ENCODE measurements at places on chromosomes 12 and 14.

DNA sequence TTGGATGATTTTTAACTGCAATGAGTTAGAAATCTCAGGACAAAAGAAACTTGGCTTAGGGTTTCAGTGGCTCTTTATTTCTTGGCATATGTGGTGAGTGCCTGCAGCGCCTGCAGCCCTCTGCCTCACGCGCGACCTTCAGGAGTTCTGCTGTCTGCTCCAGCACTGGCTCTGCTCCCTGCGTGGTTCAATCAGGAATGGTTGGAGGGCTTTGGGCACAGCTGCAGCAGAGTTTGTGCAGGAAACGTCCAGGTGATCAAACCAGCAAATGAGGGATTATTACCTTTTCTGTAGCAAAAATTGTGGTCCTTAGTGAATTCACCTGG lies 19.8 kb downstream of the PPM1H start:
- DNase-seq: no peak

DNA sequence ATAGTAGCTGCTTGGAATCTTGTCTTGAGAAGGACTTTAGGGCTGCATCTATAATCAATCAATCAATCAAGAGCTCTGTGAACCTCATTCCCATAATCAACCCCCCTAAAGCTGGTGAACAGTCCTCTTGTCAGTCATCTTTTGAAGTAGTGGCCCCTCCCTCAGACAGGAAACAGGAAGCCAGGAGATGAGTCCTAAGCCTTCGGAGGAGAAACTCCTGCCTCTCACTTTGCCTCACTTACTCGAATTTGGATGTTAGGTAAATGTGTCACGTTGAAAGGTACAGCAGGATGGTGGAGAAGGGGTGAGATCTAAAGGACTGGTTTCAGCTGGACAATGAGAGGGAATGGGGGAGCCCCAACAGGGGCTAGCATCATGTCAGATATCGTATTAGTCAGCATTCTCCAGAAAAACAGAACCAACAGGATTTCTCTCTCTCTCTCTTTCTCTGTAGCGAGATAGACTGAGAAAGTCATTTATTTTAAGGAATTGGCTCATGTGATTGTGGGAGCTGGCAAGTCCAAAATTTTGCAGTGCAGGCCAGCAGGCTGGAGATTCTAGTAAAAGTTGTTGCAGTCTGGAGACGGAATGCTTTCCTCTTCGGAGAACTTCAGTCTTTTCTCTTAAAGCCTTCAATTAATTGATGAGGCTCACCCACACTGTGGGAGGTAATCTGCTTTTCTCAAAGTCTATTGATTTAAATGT lies 144.4 kb upstream of the PWP1 start:
- DNase-seq: no peak

DNA sequence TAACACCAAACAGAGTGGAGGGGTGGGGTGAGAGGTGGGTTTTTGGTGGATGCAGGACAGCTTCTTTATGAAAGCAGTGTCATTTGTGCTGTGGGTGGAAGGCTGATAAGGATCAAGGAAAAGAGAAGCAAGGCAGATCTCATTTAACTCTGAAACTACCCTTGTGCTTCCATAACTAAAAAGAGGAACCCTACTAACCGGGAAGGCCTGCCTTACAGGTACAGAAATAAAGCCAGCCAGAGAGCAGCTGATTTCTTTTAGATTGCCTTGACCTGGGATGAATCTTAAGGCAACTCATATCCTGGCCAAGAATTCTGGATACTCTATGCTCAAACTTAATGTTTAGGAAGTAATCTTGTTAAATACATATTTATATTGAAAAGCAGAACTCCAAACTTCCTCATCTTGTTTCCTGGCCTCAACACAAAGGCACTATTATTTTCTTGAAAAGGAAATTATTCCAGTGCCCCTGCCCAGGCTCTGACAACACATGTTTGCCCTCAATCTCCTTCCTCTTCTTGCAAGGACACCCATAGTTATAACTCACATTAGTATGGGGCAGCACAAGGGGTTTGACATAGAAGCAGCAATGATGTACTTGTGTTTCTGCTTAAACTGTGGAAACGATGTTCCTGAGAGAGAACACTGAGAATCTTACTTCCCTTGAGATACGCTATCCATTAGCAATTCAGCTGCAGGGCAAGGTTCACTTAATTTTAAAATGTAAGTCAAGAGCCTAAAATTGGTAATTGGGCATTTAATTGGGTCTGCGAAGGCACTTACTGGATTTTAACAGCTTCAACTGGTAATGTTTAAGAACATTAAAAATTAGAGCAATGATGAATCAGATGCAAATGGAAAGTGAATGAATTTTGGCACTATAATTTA lies 173.7 kb downstream of the STXBP6 start:
- no peak for DNase-seq

- DNase-seq: no peak
Measured at GRCh38 chr12:54415221-54415929, 3.7 kb downstream of the ITGA5 start.

- DNase-seq: no peak
Measured at GRCh38 chr14:90058876-90059458, 2.8 kb upstream of the KCNK13 start.

DNA sequence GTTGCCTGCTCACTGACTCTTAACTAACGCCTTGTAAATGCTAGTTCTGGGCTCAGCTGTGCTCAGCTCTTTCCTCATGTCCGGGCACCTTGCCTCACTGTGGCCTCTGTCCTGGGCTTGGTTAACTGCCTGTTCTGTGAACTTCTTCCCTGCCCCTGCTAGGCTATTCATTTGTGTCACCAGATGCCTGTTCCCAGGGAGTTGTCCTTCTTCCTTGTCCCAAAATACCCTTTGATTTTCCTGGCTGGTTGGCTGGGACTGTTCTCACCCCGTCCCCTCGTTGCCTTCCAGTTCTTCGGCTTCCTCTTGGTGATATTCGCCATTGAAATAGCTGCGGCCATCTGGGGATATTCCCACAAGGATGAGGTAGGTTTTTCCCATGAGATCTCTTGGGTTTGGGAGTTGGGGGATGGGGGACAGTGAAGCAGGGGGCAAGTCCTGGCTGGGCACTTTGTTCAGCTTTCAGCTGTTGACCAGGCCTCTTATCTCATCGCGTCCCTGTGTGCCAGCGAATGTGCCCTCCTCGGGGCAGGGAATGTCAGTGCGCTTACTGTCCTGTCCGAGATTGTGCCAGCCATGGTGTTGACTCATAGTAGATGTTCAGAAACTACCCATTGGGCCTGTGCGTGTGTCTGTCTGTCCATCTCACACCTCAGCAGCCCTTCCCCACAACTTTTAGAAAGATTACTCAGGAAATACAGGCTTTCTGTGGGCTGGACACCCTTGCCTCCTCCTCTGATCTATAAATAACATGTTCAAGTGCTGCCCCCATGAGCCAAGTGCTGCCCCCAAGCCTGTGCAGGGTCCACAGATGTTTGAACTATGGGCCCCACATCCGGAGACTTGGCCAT lies 33.1 kb downstream of the CD9 start:
- no peak for DNase-seq

DNA sequence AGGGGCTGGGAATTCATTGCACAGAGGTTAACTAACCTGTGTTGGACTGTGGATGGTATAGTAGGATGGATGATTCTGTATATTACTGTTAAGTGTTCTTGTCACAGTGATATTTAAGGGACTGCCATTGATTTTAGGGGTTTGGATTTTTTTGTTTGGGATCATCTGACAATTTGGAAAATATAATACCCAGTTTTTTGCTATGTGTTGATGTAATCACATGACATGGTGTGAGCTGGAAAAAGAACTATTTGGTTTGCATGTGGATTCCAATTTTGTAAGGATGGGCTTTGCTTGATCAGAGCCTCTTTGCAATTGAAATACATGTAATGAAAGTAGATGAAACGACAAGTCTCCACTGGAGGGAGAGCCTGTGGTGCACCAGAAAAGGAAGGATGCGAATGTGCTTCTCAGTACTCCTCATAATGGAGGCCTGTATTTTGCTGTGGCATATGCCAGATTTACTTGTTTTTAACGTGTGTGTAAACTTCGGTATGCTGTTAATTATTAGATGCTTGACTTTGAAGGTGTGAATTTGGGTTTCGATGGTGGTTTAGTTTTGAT lies 2.7 kb downstream of the DYRK2 start:
- no peak for DNase-seq

- DNase-seq: peak; percentile 72
Measured at GRCh38 chr12:92502417-92503028, 200.3 kb upstream of the PLEKHG7 start.

DNA sequence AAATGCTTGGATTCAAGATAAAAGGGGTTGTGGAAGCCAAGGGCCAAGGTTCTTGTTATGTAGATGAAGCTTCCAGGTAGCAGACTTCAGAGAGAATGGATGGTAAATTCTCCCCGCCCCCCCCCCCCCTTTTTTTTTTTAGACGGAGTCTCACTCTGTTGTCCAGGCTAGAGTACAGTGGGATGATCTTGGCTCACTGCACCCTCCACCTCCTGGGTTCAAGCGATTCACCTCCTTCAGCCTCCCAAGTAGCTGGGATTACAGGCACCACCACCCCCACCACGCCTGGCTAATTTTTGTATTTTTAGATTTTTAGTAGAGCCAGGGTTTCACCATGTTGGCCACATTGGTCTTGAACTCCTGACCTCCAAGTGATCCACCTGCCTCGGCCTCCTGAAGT lies 4.1 kb downstream of the DGLUCY start:
- DNase-seq: no peak

DNA sequence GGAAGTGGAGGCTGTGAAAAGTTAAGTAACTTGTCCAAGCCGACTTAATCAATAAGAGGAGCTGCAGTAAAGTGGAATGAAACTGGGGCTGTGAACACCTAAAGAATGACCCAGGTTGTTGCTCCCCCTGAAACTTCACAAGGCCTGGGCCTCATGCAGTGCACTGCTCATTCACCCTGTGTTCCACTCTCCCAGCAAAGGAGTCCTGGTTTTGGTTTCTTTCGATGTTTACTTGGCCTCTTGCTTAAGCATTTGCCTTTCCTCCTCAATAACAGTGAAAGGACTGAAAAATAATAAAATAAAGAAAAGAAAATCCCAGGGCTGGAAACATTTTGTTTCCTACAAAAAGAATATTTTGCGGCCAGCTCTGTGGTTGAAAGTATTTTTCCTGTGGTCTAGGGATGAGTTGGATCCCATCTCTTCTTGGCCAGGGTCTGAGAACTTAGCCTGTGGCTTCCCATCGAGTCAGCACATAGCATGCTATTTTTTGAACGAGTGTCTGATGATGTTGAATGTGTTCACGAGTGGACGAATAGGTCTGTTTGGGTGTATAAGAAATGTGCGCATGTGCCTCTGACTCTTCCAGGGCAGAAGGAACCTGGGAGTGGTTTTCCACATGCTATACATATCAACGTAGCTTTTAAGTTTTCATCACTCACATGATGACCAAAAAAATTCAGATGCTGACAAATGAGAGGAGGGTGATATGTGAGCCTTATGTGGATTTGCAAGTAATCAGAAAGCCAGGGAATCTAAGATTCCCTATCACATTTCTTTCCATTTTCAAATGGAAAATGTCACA lies 349.8 kb downstream of the ZFP36L1 start:
- no peak for DNase-seq

DNA sequence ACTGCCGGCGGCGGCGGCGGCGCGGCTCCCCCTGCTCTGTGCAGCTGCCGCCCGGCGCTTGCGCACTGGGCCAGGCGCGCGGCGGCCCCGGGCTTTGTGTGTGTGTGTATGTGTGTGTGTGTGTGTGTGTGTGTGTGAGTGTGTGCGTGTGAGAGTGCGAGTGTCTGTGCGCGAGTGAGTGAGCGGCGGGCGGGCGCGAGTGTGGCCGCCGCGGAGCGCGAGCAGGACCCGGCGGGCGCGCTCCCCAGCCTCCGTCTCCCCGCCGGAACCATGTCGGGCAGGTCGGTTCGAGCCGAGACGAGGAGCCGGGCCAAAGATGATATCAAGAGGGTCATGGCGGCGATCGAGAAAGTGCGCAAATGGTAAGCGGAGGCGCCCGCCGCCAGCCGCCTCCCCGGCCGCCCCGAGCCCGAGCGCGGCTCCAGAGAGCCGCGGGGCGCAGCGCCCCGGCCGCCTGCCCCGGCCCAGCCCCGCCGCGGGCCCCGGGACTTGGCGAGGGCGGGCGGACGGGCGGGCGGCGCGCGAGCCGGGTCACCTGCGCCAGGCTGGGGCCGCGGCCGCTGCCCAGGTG lies at the start of gene BCL7A:
Gene BCL7A, plus strand, starts transcription at position 63 of the 571 bp plus-strand sequence. Its CDS starts 208 bp downstream, at position 271.
- no peak for DNase-seq

GRCh38 chr12:111842556-111843396 lies 748 bp downstream of the MAPKAPK5 start:
- no peak for DNase-seq

DNA sequence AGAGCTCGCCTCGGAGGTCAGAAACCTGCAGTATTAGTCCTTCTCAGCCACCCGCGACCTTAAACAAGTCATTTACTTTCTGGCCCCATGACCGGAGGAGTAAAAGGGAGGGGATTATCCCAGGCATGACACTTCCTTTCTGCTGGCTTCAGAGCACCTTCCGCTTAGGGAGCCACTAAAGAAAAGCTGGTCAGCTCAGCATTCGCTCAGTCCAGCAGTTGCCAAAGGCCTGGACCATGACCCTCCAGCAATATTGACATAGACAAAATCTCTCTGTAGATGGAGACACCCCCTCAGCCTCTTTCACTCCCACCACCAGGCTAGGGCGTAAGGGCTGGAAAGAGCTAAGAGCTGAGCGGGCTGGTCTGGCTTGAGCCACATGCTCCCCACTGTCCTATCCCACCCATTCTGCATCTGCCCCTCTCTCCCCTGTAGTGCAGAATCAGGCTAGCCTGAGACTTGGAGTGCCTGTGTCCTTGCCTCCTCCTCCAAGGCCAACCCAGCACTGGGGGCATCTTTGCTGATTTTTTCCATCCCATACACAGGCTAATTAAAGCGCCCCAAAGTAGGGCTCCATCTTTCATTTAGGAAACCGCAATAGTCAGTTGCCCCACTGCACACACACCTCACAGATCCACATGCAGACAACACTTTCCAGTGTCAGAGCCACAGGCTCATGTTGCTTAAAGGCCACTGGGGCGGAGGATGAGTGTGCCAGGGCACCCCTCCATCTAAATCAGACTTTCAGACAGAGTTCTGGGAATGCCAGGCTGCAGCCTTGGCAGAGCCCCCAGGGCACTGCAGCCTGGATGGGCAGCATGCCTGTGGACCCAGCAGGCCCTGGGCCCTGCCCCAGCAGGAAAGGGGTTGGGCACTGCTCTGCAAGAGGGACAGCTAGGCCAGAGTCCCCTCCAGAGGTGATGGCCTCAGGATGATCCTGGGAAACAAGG lies 4.0 kb upstream of the CPNE6 start:
- DNase-seq: no peak
